ENCODE measurements at places on chromosomes 16 and 17.

- no peak for DNase-seq
Measured at GRCh38 chr17:37221865-37222264, 153.9 kb upstream of the C17orf78 start.

DNA sequence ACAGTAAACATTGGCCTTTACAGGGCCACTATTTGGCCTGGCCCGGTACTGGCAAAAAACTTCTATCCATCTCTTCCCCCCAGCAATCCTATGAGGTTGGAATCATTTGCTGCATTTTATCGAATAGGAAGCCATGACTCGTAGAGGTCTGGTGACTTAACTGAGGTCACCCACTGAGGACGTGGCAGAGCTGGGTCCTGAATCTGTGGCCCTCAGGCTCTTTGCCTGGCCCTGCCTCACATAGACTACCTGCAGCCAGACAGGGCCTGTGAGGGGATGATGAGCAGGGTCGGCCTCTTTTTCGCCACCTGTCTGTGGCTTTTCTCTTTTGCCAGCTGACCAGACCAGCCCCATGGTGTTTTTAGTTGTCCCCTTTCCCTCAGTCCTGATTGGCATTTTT, 1.9 kb downstream of the PPP4C start:
- DNase-seq, result peak; percentile 68

GRCh38 chr16:29702269-29702668, 23.3 kb downstream of the QPRT start:
- no peak for DNase-seq

DNA sequence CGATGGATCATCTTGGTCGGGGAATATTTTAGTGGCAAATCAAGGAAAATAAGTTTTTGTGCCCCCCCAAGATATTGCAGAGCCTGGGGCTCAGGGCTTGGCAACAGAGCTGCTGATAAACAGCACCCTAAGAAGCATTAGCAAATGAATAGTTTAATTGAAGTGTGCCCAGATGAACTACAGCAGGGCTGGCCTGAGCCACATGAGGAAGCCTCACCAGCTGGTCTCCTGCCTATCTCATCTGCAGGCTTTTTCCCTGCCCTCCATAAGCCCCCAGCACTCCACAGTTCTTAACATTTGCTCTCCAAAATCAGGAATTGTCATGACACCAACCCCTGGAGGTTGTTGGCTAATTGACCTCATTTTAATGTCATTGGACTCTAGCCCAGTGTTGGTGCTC, 480.2 kb downstream of the HS3ST3B1 start:
- DNase-seq, result no peak

DNA sequence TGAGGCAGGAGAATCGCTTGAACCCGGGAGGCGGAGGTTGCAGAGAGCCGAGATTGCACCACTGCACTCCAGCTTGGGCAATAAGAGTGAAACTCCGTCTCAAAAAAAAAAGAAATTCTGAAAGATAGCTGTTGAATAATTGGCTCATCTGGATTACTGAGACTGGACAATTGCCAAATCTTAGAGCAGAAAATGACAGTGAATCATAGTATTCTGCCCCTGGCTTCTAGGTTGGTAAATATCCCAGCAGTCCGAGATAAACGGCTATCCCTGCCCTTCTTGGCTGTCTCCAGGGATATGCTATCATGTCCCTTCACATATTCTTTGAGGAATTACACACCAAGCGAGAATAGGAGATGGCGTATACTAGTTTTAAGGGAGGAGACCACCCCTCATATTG, 35.5 kb upstream of the METTL16 start:
- DNase-seq, result no peak
